ENCODE measurements at places on chromosomes 12 and 14.
A peak's percentile ranks its signal among the peaks of the same experiment; 100 is the strongest.

DNA sequence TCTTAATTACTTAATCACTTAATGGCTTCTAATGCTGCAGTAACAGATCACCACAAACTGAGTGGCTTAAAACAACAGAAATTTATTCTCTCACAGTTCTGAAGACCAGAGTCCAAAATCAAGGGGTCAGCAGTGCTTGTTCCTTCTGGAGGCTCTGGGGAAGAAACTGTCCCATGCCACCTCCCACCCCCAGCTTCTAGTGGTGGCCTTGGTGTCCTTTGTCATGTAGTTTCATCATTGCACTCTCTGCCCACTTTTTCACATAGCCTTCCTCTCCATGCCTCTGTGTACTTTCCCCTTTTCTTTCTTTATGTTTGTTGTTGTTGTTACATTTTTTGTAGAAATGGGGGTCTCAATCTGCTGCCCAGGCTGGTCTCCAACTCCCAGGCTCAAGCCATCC, 16.1 kb upstream of the UBC start:
- no peak for DNase-seq

DNA sequence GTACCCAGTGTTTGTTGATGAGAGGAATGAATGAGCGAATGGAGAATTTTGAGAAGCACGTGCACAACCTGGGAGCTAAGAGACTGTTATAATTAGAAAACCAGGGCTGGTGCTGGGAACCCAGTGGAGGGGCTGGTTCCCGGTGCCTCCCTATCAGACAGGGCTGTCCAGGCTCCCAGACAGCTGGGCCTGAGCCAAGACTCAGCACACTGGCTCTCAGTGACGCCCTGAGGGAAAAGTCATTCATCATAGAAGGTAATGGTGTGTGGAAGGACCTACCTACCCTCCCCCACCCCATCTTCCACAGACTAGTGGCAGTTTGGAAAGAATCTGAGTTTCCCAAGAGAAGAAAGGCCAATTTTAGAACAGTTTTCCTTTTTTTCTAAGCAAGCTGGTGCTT, 34.7 kb downstream of the KCNA5 start:
- DNase-seq = peak; percentile 26

GRCh38 chr12:80293759-80294158, 150.3 kb upstream of the PTPRQ start:
- DNase-seq = no peak

DNA sequence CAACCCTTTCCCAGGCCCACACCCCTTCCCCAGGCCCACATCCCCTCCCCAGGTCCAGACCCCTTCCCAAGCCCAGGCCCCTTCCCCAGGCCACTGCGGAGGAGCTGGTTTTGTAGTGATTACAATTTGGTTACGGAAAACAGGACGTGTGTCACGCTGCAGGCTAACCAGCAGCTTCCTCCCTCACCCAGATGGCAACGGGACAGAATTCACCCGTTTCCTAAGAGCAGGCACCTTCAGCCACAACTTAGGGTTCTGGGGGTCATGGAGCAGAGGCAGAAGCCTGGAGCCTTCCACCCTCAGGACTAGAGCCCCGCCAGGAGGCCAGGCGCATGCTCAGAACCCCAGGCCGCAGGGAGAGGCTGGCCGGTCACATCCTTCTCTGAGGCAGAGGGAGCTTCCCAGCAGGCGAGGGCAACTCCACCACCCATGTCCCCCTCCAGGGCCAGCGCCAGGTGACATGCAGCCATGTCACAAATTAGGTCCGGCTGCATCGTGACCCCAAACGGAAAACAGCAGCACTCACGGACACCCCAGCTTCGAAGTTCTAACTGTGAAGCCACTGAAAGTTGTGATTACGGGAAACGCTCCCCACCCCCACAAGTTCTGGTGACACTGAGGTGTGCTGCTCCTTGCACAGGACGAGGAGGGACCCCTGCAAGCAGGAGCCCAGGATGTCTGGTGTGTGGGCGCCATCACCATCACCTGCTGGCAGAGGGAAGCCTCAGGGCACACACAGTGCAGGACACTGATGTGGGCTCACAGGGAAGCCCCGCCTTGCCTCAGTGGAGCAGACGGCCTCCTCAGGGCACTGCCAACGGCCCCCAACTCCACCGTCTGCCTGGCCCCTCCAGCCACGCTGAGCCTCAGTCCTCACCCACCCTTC, 7.7 kb downstream of the BRF1 start:
- no peak for DNase-seq

GRCh38 chr12:89041078-89041477, 311.2 kb downstream of the DUSP6 start:
- no peak for DNase-seq

DNA sequence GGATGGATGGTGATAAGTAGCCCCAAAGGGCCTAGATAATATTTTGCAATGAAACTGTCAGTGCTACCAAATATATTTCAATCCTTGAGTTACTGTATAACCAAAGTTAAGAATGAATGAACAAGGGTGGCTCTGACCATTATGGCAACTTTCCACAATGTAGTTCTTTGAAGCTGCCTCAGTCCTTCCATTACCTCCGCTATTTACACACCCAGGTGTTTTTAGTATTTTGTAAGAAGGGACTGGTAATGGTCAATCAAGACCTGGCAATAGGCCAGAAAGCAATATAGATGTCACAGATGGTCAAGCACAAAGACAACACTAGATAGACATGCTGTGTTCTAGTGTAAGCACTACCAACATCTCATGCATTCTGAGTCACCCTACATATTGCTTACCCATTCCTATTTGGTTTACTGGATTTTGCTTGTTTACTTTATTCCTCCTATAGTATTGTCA, 16.3 kb downstream of the DUSP16 start:
- peak; percentile 64 for DNase-seq

DNA sequence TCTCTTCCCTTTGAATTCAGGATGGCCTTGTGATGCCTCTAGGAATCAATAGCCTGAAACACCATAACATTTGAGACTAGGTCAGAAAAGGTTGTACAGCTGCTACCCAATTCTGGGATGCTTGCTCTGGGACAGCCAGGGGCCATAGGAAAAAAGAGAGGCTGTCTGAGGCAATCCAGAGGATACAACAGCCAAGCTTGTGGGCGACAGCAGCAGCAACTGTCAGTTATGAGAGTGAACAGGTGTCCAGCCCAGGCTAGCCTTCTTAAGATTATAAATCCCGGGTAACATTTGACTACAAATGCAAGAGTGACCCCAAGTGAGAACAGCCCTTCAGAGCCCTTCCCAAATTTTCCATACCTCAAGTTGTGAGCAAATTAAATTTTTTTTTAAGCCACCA, 11.1 kb downstream of the DCN start:
- DNase-seq = no peak

DNA sequence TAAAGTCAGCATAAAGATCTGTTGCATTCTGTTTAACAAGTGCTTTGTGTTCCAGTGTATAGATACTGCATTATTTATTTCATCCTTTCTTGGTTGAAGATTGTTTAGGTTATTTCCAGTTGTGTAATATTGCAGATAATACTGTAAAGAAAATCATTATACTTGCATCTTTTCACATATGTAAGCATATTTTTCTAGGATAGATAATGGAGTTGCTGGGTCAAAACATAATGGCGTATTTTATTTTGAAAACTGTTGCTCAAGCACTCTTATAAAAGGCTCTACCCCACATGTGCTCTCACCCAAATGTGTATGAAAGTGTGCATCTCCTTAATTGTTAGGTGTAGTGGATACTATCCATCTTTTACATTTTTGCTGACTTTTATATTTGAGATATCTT, 274.4 kb downstream of the FBXL14 start:
- no peak for DNase-seq

DNA sequence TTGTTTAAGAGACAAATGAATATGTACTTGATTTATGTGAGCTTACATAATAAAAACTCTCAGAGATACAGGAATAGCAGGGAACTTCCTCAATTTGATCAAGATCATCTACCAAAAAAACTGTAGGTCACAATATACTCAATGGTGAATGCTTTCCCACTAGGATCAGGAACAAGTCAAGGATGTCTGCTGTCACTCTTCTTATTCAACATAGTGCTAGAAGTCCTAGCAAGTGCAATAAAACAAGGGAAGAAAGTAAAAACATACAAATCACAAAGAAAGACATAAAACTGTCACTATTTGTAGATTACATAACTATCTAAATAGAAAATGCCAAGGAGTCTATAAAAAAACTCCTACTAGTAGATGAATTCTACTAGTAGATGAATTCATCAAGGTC, 41.9 kb upstream of the PAWR start:
- DNase-seq = no peak

GRCh38 chr12:131220331-131220685, 266.6 kb downstream of the ADGRD1 start:
- no peak for DNase-seq

GRCh38 chr14:72645706-72646105, 248.2 kb downstream of the DPF3 start:
- no peak for DNase-seq

DNA sequence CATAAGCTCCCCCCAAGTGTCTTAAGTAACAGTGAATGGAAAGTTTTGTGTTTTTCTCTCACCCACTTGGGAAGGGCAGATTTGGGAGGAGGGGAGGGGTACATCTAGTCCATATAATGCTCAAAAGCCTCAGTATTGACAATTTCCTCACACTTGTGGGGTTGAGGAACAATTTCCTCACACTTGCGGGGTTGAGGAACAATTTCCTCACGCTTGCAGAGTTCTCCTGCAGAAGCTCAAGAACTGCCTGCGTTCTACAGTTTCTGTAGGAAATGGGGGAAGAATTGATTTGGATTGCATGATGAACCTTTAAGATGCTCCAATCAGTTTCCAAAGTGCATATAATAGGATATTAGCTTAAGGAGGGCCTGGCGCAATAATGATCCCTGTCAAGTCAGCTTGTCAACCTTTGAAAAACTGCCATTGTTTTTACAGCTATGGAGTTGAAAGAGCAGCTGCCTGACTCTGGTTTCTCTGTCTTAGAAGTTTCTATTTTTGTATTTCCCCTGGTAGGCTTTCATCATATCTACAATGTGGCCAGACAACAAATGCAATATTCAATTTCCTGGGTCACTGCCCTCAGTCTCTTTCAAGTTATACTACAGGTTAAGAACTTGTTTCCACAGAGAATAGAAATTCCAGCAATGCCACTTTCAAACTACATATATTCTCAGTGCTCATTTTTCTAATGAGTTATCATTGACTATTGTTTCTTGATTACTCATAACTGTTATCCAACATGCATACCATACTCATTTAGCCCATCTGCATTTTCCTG, 66.5 kb downstream of the PLEKHG7 start:
- no peak for DNase-seq

DNA sequence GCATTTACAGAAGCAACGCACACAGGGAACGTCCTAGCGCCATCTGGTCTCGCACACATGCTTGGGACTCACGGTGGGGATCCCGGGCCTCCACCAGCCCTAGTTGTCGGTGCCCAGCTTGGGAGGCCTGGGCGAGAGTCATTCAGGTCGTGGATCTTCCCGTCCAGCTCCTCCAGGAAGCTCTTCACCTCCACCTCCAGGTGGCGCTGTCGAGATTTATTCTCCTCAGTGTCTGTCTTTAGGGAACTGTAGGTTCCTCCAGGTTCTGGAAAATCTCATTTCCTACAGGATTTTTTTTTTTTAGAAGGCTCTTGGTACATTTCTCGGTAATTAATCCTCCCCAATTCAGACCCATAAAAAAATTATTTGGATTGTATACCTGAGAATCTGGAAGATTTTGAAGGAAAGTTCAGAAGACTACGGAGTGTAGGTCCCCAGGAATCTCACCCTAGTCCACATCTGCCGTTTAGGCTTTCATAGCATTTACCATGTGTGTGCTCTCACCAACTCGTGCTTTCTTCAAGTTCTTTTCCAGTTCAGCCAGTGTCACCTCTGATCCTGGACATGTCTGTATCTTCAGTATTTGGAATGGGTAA, 910.0 kb downstream of the TMEM121 start:
- no peak for DNase-seq

DNA sequence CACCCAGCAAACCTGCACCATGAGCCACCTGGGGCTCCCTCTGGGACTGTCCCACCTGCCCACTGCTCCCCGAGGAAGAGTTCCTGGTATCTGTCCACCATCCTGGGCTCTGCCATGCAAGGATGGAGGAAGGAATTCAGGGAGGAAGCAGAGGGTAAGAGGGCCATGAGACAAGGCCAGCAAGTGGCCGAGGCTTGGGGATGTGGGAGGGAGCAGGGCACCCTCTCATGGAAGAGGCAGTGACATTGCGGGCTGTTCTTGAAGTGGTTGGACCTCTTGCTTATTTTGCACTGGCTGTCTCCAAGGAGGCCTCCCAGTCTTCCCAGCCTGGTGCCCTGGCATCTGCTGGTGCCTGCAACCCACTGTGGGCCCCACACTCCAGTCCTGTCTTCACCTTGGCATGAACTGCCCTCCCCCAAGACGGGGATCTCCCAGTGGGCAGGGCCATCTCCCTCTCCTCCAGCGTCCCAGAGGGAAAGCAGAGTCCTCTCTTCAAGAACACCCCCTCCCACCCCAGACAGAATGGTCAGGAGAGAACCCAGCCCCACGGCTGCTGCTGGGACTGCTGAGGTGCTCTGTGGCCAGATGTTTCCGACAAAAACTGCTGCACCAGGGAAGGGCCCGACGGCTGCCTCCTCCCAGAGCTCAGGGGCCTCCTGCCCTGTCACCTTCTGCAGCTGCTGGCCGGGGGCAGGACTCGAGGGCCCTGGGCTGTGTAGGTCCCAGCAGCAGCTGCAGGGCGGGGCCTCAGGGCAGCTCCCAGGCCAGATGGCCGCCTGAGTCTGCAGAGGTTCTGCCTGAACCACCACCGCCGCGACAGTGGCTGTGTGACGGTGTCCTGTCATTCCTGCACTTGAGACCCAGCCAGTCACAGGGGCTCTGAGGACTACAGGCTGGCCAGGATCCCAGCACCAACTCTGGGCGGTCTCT, 1.8 kb upstream of the AKT1 start:
- DNase-seq = no peak

DNA sequence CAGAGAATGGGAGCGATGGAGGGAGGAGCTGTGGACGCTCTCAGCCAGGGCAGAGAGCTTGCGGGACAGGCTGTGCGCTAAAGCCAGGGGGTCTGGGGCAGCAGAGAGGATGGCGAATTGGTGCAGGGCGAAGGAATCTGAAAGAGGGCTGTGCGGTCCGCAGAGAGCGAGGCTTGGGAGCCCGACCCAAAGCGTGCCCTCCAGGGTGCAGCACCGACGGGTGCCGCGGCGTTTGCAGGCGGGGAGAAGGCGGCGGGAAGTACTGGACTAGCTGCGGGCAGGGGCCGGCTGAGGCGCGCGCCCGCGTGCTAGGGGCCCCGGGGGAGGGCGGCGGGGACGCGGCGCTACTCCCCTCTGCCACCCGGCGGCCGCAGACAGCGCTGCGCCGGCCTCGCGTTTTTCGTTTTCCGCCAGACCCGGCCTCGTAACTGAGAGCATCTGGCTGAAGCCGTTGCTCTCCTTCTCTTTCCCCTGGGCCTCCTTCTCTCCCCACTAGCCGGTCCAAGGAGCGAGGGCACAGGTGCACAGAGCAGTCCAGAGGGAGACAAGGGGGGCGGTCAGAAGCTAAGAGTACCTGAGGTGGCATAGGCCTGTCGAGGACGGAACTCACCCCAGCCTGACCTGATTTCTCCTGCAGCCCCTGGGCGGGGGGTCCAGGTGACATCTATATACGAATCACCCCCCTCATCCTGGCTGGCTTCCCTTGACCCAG, 24.9 kb downstream of the SLC6A12 start:
- peak; percentile 17 for DNase-seq

GRCh38 chr12:49684310-49684854, 22.8 kb downstream of the FMNL3 start:
- DNase-seq = no peak

GRCh38 chr12:103930787-103931735, 851 bp downstream of the HSP90B1 start:
- DNase-seq = no peak
